ENCODE measurements at places on chromosomes 7 and 10. TPM values are rescaled to one million over a fixed set of nuclear protein-coding genes. Genes with fewer than 3 reads are reported as not detected.
A peak's percentile ranks its signal among the peaks of the same experiment; 100 is the strongest.

DNA sequence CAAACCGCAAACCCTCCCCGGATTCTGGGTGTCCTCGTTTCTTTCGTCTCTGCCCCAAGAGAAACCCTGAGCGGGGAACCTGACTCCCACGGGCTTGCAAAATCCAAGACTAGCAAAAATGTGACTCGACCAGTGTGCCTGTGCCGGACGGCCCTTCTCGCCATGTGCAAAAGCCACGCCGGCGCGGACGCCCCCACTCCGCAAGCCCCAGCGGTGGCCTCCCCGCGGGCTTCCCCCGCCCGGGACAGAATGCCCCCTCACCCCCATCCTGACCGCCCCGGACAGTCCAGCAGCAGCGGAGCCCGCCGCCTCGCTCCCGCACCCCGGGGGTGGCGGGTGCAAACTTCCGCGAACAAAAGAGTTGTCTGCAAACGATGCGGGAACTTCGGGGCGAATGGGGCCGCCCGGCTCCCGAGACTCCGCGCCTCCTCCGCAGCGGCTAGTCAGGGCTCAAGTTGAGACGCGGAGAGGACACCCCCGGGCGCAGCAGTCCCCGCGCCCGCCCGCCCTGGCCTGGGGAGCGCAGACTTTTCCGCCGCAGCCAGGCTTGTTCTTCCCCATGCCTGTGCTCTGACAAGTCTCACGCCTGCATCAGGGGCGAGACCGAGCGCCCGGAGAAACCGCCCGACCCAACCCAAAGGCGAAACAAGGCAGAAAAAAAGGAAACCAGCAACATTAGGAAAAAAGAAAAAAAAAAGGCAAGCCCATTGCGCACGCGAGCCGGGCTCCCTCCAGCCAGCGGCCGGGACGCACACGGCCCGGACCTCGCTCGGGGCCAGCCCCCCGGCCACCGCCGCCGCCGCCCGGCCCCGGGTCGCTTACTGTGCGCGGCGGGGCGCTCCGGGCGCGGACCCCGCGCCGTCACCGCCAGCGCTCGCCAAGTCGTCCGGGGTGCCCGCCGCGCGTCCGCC is 732 bp downstream of the FAM53B start:
- DNase-seq, result no peak

- no peak for DNase-seq
Observed at GRCh38 chr10:27622596-27622995, 118.5 kb downstream of the RAB18 start.

The UMAD1 gene
- 21.1 TPM for polyA plus RNA-seq

DNA sequence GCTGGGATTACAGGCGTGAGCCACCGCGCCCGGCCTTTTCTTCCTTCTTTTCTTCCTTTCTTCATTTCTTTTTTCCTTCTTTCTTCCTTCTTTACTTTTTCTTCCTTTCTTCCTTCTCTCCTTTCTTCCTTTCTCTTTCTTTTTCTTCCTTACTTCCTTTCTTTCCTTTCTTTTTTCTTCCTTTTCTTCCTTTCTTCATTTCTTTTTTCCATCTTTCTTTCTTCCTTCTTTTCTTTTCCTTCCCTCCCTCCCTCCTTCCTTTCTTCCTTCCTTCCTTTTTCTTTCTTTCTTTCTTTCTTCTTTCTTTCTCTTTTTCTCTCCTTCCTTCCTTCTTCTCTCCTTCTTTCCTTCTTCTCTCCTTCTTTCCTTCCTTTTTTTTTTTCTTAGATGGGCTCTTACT is 47.0 kb upstream of the CUX1 start:
- DNase-seq, result no peak

GRCh38 chr10:95260397-95260881 is 30.4 kb downstream of the PDLIM1 start:
- no peak for DNase-seq

DNA sequence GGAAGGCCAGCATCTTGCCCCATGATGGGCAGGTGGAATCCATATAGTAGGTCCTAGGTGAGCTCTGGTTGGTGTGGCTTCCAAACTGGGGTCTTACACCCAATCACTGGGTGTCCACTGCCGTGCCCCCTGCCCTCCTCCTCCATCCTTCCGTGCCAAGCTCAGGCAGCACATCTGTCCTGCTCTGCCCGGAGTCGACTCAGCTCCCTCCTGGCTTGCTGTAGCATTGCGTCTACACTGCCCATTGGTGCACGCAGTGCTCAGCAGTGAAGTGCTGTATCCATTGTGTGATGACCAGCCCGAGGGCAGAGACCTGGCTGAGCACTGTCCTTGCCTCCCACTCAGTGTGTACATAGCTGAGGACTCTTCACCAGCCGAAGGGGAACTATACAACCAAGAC is 148.4 kb downstream of the ADAM12 start:
- no peak for DNase-seq

GRCh38 chr10:114412907-114413797 is 8.8 kb upstream of the AFAP1L2 start:
- no peak for DNase-seq

DNA sequence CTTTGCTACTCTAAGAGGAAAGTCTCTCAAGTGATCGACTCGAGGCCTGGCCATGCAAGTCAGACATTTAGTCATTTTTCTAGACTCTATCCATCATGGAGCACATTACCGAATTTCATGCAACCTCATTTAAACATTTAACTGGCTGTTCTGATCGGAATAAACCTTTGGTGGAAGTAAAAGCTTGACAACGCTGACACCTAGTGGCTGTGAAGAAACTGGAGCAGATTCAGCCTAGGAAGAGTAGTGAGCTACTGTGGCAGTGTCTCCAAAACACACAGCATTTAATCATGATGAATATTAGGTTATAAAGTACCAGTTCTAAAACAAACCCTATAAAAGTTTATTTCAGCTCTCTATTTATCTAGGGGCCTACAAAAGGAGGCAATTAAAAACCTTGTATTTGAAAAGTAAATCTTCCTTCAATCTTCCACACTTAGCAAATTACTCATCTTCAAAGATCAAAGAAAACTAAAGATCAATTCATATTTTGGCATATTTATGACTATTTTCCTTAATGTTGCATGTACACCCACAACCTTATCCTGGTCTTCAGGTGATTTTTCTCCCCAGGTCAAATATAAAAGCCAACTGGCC is 175.0 kb downstream of the CTNNA3 start:
- DNase-seq, result peak; percentile 36

DNA sequence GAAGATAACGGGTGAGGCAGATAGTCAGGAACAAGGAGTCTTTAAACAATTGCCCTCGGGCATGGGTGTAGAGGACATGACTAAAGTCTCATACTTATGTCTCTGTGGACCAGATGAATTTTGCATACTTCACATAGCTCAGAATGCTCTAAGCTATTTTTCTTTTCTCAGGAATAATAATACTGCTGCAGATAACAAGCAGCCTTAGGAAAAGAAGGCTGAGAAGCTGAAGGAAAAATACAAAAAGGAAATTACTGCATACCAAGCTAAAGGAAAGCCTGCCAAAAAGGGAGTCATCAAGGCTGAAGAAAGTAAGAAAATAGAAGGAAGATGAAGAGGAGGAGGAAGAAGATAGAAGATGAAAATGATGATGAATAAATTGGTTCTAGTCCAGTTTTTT is 13.4 kb upstream of the ERCC6 start:
- DNase-seq, result no peak

GRCh38 chr10:60760711-60761210 is 17.5 kb upstream of the CDK1 start:
- DNase-seq, result no peak

- no peak for DNase-seq
Observed at GRCh38 chr10:43902842-43903241, 254.2 kb upstream of the ZNF32 start.

The PYROXD2 gene
- 29.8 TPM for polyA plus RNA-seq

GRCh38 chr10:124736491-124737136 is 7.6 kb downstream of the FAM53B start:
- no peak for DNase-seq

The ADRB1 gene
- 0.09 TPM for polyA plus RNA-seq

All from left renal cortex interstitium (tissue), 4 donors.